Immature natural killer cell (primary cell): ENCODE measurements at places on chromosomes 6 and 20.

GRCh38 chr6:13485923-13486562, 1.4 kb downstream of the GFOD1 start:
- no peak for DNase-seq

- peak; percentile 44 for DNase-seq
Measured at GRCh38 chr6:15247500-15248450, 1.9 kb downstream of the JARID2 start.

GRCh38 chr6:140494321-140495108, 1120.1 kb upstream of the CITED2 start:
- DNase-seq = no peak

DNA sequence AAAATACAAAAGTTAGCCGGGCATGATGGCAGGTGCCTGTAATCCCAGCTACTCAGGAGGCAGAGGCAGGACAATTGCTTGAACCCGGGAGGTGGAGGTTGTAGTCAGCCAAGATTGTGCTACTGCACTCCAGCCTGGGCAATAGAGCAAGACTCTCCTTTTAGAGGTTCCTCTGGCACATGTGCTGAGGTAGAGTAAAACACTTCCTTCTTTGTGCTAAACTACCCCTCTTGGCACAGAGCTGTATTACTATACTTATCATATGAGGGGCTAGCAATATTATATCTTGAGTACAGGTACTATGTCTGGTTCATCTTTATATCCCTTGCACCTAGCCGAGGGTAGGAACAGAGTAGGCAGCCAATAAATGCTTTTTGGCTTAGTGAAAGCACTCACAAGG, 40.2 kb upstream of the SAMHD1 start:
- no peak for DNase-seq

DNA sequence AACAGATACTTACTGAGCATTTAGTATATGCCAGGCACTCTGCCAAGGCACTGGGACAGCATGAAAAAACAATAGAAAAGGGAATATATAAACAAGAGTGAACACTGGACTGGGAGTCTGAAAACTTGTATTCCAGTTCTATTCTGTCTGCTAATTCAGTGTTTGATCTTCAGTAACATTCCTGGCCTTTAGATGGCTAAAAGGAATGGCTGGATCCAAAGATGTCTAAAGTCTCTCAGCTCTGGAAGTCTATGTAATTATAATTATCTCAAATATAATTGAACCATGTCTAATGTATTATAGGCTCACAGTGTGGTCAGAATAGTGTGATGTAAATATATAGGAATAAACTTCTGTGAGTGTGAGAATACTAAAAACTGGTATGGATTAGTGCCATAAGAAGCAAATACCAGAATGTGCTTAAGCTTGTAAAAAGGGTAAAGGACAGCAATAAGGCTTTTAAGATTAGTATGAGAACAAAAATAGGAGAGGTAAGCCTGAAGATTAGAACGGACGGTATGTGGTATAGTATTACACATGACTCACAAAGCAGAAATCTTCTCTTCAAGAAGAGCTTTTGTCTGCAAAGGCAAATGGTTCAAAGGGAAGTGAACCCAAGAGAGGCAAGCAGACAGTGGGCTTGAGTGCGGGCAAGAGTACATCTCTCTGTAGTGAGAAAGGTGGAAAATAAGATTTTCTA, 68.5 kb downstream of the TMEM200A start:
- no peak for DNase-seq

DNA sequence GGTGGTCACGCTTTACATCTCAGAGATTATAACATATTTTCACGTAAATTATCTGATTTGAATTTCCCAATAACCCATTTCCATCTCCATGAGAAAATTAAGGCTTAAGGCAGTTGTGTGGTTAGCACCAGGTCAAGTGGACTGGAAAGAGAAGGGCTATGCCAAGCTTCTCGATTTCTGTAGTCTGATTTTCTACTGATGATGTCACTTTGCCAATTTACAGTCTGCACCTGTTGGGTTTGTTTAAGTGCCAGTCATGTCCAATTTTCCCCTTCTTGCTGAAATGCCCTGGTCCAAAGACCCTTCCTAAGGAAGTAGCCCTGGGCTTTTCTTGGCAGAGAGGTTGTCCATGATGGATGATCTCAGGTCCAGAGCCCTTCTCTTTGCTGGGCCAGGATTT, 562.3 kb upstream of the BTBD3 start:
- DNase-seq = no peak

GRCh38 chr6:125375821-125376220, 74.1 kb upstream of the HDDC2 start:
- DNase-seq = no peak

DNA sequence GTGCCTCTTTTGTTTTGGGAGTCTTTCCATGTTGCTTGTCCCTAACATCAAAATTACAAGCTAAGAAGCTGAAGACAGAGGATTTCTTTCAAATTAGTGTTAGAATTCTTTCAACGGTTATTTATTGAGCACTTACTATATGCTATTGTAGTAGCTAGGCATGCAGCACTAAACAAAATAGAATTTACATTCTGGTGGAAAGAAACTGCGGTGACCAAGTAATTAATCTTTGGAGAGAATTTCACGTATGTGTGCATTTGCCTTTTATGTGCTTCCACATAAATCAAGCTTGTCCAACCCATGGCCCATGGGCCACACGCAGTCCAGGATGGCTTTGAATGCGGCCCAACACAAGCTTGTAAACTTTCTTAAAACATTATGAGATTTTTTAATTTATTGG, 33.0 kb upstream of the DUSP22 start:
- no peak for DNase-seq

GRCh38 chr20:33443006-33443511, 504 bp downstream of the SNTA1 start:
- no peak for DNase-seq

DNA sequence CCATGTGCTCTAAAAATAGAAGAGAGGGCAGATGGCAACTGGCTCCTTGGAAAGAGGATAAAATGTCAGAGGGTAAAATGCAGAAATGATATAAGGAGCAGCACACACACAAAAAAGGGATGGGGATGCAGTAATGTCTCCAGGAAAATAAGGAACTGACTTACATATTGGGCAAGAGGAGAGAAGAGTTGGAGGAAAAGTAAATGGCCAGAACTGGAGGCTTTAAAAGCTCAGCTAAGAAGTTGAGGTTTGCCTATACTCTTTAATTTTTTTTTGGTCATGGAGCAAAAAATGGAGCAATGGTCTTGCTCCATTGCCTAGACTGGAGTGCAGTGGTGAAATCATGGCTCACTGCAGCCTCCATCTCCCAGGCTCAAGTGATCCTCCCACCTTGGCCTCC, 93.7 kb downstream of the SULF2 start:
- no peak for DNase-seq

GRCh38 chr6:153086225-153086990, 44.7 kb downstream of the RGS17 start:
- DNase-seq = no peak

DNA sequence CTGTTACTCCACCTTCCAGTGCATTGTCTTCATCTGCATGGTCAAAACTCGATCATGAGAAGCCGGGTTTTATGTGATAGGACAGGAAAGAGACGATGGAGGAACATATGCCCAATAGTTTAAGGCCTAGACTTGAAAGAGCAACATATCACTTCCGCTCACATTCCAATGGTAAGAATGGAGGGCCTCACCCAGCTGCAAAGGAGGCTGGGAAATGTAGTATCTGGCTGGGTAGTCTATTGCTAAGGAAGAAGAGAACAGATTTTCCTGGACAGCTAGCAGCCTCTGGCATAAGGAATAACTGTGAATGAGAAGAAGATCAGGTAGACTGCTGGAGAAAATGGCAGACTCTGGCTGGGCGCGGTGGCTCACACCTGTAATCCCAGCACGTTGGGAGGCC, 19.2 kb downstream of the FITM2 start:
- DNase-seq = no peak

GRCh38 chr6:52392944-52393343, 27.2 kb upstream of the EFHC1 start:
- no peak for DNase-seq

DNA sequence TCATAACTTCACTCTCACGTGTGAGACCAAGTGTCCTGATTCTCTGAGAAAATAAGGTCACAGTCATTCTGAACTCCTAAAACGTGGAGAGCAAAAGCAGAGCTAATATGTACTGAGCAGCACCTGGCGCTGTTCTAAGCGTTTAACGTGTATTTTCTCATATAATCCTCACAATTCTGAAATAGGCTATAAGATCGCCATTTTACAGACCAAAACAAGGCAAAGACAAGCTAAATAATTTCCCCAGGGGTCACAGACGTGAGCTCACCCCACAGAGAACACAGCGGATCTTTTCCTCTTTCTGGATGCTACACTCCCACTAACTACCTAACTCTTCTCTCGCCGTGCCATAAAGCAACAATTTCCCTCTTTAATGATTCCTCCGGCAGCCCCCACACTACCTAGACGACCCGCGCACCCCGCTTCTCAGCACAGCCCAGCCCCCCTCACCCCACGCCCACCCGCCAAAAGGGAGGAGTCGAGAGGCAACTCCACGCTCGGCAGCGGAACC, 636 bp downstream of the SUPT3H start:
- no peak for DNase-seq

GRCh38 chr6:119052292-119052889, 26.1 kb downstream of the FAM184A start:
- no peak for DNase-seq

DNA sequence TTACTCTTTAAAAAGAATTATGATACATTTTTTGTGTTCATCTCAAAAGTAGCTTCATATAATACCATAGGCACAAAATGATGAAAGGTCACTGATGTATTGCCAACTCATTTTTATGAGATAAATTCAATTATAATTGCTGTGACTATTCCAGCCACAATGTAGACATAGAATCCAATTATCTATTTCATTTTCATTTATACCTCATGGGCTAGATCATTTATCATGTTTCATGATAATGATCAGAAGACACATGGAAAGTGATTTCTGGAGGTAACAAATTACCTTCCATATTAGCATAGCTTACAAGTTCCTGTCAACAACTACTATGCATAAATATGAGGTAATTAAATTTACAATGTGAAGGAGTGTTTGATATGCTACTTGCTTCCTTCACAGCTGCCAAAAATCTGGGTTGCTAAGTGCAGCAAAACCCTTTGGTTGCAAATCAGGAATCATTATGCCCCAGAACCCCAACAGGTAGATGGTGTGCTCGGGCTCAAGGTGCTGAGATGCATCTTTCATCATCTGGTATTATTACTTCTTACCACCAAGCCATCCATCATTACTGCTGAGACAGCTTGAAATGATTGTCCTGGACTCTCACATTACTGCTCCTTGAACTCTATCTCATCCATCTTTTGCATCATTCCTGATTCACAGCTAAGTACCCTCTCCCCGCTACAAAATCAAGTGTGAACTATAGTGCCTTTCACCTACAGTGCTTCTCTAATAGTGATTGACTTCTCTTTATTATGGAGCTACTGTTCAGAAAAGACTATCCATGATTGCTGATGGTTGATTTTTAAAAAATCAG, 306.0 kb upstream of the THEMIS start:
- DNase-seq = no peak

- no peak for DNase-seq
Measured at GRCh38 chr6:49733680-49734079, 10.5 kb downstream of the CRISP3 start.

- DNase-seq = peak; percentile 62
Measured at GRCh38 chr20:51426718-51427650, 115.5 kb downstream of the NFATC2 start.
